ENCODE measurements at places on chromosomes 7 and 10.

DNA sequence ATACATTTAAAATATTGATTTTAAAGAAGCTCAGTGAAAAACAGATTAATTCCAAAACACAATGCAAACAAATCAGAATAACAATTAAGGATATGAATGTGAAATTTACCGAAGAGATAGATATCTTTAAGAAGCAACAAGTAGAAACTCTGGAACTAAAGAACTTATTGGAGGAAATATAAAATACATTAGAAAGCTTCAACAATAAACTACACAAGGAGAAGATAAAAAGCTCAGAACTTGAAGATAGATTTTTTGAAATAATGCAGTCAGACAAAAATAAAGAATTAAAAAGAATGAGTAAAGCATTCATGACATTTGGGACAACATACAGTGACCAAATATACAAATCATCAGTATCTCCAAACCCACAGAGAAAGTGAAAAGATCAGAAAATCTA, 43.2 kb downstream of the HIBADH start:
- DNase-seq = no peak

GRCh38 chr7:20114468-20114867, 102.7 kb downstream of the MACC1 start:
- DNase-seq = peak; percentile 42

DNA sequence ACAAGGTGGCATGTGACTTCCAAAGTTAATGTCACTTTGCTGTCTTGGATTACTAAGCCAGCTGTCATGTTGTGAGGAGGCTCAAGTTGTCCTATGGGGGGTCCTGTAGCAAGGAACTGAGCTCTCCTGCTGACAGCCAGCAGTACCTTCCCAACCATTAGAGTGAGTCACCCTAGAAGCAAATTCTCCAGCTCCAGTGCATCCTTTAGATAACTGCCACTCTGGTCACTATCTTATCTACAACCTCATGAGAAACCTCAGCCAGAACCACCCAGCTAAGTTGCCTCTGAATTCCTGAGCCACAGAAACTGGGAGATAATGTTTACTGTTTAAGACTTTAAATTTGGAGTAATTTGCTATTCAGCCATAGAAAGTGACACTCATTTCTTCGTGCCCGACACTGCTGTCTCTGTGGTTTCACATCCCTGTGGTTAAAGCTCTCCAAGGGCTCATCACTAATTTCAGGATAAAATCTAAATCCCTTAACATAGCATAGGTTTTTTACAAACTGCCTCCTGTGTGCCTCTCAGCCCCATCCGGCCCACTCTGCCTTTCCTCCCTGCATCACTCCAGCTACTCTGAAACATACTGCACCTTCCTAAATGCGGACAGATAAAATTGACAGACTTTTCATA, 83.5 kb downstream of the PRR15 start:
- DNase-seq = no peak

DNA sequence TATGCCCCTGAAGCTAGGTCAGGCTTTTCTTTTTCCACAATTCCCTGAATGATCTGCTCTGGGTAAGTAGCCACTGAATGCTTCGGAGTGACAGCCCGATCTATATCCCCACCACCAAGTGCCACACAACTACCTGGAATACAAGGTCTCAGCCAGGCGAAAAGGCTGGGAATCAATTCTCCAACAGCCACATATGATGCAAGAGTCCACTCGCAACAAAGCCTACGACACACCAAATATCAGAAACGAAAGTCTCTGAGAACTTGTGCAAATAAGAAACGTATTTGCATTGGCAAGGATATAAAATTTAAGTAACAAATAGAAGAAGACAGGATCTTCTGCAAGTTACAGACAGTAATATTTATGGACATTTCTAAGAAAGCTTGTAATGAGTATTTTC, 5.7 kb downstream of the HIPK2 start:
- DNase-seq = no peak

GRCh38 chr7:111164442-111164841, 73.5 kb downstream of the LRRN3 start:
- DNase-seq = no peak

DNA sequence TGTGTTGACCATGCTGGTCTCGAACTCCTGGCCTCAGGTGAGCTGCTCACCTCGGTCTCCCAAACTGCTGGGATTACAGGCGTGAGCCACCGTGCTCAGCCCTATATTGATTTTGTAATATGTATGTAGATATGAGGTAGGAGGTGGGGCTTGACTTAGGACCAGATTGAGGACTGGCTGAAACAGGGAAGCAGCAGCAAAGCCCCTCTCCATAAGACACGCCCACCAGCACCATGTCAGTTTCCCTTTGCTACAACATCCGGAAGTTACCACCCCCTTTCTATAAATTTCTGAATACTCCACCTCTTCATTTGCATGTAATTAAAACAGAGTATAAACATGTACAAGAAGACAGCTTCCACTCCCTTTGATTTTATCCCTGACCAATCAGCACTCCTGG, 47.9 kb upstream of the MYL10 start:
- no peak for DNase-seq

DNA sequence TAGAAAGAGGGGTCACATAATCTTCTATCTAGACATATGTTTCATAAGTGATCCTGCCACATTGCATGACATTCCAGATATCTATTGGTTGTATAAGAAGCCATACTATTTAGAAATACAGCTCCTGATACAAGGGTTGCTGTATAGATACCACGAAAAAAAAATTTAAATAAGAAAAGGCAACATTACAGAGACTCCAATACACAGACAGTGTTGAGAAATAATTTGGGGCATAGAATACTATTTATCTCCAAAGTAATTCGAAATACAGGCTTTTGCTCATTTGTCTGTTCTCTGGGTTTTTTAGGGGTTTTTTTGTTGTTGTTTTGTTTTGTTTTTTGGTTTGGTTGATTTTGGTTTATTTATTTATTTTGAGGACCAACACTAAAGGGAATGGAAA, 2.6 kb downstream of the IFIT2 start:
- DNase-seq = no peak

DNA sequence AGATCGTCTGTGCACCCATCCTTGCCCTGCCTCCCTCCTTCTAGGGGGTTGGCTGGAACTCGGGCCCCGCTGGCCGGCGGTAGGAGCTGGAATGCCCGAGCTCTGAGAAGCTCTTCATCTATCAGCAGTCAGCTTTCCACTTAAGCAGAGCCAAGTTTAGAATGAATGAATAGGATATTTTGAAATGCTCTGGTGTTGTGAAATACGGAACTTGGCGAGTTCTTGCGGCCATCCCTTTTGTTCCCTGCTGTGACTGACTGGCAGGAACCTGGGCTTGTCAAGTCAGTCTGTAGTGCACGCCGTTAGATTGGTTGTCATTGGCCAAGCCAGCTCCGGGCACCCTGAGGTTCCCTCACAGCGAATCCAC, 33.3 kb downstream of the FOXK1 start:
- DNase-seq = no peak

DNA sequence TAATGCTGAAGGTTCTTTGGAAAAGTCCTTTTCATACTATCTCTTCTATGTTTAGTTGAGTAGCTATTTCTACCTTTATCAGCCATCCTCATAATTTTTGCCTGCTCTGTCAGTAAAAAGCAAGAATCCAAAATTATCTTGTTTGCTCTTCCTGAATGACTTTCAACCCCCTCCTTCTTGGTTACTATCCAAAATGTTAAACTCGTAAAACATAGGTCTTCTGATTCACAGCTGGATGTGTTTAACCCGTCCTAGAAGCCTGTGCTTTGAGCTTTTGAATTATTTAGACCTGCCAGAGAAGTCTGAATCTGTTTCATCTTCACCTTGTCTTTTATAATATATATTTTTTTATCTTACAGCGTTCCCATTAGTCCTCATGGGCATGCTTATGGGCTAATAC, 136.4 kb upstream of the MDFIC start:
- no peak for DNase-seq

GRCh38 chr10:62004042-62004441, 102.5 kb downstream of the ARID5B start:
- no peak for DNase-seq
